Lower leg skin (tissue), 4 donors: ENCODE measurements at places on chromosomes 3 and 15. TPM values are rescaled to one million over a fixed set of nuclear protein-coding genes. Genes with fewer than 3 reads are reported as not detected.

DNA sequence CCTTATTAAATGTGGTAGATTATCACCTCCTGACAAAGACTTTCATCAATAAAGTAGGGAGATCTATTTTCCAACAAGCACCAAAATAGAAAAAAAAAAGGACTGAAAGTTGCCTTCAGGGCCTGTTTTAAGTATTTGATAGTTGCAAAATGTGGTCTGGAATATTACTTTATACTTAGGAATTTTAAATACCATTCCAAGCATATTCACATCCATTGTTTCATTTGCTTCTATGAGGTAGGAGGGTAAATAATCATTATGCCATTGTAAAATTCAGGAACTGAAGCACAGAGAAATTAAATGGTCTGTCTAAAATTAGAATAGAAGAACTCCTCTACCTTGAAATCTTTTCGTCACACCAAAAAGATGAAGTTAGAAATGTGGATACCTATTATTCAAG is 110.0 kb downstream of the TMCC1 start:
- DNase-seq = no peak

- no peak for DNase-seq
These were observed 158.0 kb upstream of the IL12A start for GRCh38 chr3:159830523-159831154.

GRCh38 chr15:73737535-73737934 is 15.6 kb downstream of the INSYN1 start:
- no peak for DNase-seq

GRCh38 chr3:161266731-161267150 is 45.6 kb downstream of the NMD3 start:
- DNase-seq = no peak

GRCh38 chr3:183244981-183245476 is 8.0 kb upstream of the B3GNT5 start:
- DNase-seq = no peak

- peak; percentile 54 for DNase-seq
These were observed 148.5 kb upstream of the CTDSPL start for GRCh38 chr3:37712918-37713817.

- DNase-seq = no peak
These were observed 67.1 kb downstream of the OXSM start for GRCh38 chr3:25856902-25857518.

- DNase-seq = no peak
These were observed 91.0 kb upstream of the CBLB start for GRCh38 chr3:105959851-105960250.

- no peak for DNase-seq
These were observed 99.2 kb downstream of the CEMIP start for GRCh38 chr15:80878242-80878866.

DNA sequence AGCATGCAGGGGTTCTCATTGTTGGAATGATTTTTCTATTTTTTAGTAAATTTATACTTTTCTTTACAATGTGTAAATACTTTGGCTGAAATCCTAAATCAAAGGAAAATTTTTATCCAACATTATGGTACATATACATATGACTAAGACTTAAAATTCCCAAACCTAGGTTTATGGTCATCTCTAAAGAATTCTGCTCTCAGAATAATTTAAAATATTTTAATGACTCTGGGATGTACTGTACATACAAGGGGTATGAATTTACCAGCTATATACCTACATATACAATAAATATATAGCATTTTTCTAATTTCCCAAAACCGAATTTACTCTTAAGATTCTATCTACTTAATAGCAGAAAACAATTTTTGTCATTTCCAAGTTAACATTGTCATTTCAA is 137.9 kb upstream of the POU1F1 start:
- DNase-seq = no peak

Gene GOLGA8J
- total RNA-seq = not detected

Gene NDUFB4
- 116 TPM for total RNA-seq

Gene HMCES
- total RNA-seq = 34.6 TPM
